Stomach (tissue), 19 donors: ENCODE measurements at places on chromosomes 4 and X. TPM values are rescaled to one million over a fixed set of nuclear protein-coding genes. Genes with fewer than 3 reads are reported as not detected.

GRCh38 chr4:21470535-21470934 lies 478.0 kb downstream of the KCNIP4 start:
- H3K27ac ChIP-seq, result no peak overlapping the region
- no peaks in the 10 kb centered on the region for H3K4me1 ChIP-seq
- DNase-seq, result peak; percentile 30

DNA sequence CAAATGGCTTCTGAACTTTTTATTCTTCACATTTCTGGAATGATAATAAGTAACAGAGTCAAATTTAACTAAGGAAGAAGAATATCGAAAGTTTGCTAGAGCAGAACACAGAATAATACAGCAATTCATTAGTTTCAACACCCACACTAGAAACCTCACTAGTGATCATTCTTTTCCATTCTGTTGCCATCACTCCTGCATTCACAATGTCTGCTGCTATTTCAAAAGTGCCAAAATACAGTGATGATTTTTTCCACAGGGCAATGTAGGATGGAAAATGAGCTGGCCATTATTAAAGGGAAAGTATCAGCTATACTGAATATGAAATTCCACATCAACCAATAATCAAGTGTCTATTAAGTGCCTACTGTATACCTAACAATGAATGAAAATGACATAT lies 186.7 kb downstream of the USP46 start:
- H3K4me1 ChIP-seq, result no peaks in the 10 kb centered on the region
- H3K27me3 ChIP-seq, result no peaks in the 10 kb centered on the region
- H3K4me3 ChIP-seq, result no peak overlapping the region

DNA sequence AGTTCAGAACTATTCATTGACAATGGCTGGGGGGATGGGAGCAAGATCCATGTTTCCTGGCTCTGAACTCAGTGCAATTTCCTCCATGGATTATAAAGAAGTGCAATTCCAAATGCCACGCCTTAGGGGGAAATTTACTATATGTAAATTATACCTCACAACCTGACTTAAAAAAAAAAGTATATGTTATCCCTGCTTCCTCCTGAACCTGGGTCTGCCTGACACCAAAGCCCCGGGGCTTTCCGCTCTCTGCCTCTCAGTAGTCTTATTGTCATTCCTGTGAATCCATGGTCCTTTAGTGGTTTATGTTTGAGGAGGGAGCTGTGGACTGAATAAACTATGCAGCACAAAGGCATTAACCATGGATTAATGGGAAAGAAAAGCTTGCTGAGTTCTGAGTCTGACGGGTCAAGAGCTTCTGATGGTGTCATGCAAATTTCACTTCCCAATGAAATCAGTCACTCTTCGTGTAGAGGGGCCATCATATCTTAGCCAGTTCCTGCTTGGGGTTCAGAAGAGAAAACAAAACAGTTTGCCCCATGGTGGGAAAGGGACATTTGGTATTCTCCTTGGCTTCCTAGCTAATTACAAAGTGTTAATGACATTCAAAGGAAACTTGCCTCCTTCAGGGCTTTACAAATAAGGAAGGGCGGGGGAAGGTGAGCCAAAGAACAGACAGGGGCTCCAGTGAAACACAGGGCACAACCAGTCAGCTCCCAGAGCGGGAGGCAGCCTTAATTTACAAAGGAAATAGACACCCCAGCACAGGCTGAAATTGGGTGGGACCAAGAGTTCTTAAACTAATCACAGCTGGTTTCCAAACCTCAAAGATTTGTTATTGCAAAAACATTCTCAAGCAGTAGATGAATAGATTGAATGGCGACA lies 14.3 kb downstream of the FAM9C start:
- peak; percentile 44 for DNase-seq
- H3K27me3 ChIP-seq, result no peaks in the 10 kb centered on the region
- H3K36me3 ChIP-seq, result no peaks in the 10 kb centered on the region
- no peak overlapping the region for H3K4me3 ChIP-seq
- peak overlapping the region; percentile 60 for H3K27ac ChIP-seq

The TCEAL3 gene
- 42.2 TPM for polyA plus RNA-seq

DNA sequence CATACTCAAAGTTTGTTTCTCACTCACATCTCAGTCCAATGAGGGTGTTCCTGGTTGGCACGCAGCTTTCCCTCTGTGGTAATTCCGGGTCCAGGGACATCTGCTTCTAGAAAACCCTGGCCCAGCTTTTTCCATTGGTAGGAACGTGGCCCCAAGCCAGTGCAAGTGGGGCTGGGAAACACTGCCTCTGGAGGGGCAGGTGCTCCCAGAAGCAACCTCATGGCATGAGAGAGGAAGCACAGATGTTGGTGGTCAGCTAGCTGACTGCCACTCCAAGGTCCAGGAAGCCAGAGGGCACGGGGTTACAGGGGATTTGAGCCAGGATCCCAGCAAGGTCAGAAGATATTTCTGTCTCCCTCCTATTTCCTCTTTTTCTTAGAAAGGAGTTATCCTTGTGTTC lies 47.5 kb downstream of the DCTD start:
- H3K27me3 ChIP-seq, result no peaks in the 10 kb centered on the region
- H3K4me3 ChIP-seq, result no peak overlapping the region
- no peak overlapping the region for H3K27ac ChIP-seq
- no peak for DNase-seq
- no peaks in the 10 kb centered on the region for H3K4me1 ChIP-seq
- H3K36me3 ChIP-seq, result no peaks in the 10 kb centered on the region

GRCh38 chrX:106378616-106379015 lies 210.5 kb downstream of the PWWP3B start:
- H3K27me3 ChIP-seq, result no peaks in the 10 kb centered on the region
- H3K4me1 ChIP-seq, result no peaks in the 10 kb centered on the region
- no peak for DNase-seq
- no peak overlapping the region for H3K4me3 ChIP-seq

- no peak overlapping the region for H3K4me3 ChIP-seq
- no peaks in the 10 kb centered on the region for H3K4me1 ChIP-seq
- H3K27me3 ChIP-seq, result no peaks in the 10 kb centered on the region
Observed at GRCh38 chr4:749698-750666, 44.4 kb downstream of the PCGF3 start.

DNA sequence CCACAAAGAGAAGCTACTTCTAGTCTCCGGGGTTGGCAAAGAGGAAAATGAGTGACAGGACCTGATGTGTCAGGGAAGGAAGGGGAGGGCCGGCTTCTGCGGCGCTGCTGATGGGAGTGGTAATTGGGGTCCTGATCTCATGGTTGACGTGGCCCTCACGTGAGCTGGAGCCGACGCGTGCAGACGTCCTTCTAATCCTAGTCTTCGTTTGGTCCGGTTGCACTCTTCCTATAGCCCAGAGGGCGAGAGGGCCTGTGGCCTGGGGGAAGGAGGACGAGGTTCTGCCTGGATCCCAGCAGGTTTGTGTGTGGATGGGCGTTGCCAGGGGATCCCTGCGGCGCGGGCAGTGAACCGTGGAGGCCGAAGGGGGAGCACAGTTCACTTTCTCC lies at the start of gene ARMCX1:
ARMCX1 (plus strand) TSS at position 186 of the 389 bp plus-strand sequence. CDS start 2,384 bp downstream, outside the sequence.
- peaks cover 7% of the 10 kb centered on the region for H3K36me3 ChIP-seq
- peak within 1 kb of the TSS; percentile 57 for H3K4me3 ChIP-seq
- H3K27ac ChIP-seq, result peak within 1 kb of the TSS; percentile 34
- no peaks in the 10 kb centered on the region for H3K4me1 ChIP-seq
